Peyer's patch (tissue), 4 donors: ENCODE measurements at places on chromosomes 2 and 18. TPM values are rescaled to one million over a fixed set of nuclear protein-coding genes. Genes with fewer than 3 reads are reported as not detected.

TNFAIP6 gene
- total RNA-seq = not detected

ALKAL2 gene
- 1.6 TPM for total RNA-seq

PPIL3 gene
- total RNA-seq = 10.5 TPM

BCL2 gene
- total RNA-seq = 22.5 TPM

CRYGD gene
- total RNA-seq = not detected

ABCB11 gene
- total RNA-seq = not detected

EDAR gene
- 5.0 TPM for total RNA-seq

FAM124B gene
- 1.0 TPM for total RNA-seq

SGPP2 gene
- total RNA-seq = 10.7 TPM

FSHR gene
- not detected for total RNA-seq

C1QL2 gene
- total RNA-seq = not detected

DNA sequence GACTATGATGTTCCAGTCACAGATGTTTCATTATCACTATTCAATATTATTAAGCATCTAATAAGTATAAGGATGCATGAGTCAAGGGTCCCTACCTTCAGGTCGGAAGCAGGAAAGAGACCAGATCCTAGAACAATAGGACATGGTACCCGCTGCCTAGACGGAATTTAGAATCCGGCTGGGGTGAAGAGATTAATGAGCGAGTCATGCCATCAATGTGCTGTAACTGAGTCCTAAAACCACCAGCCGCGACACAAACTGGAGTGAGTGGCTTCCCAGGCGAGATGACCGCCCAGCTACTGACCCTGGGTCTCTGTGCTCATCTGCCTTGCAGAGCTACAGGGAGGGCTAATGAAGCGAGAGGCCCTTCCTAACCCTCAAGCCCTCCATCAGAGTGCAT is 73.6 kb downstream of the DNMT3A start:
- DNase-seq = no peak

DNA sequence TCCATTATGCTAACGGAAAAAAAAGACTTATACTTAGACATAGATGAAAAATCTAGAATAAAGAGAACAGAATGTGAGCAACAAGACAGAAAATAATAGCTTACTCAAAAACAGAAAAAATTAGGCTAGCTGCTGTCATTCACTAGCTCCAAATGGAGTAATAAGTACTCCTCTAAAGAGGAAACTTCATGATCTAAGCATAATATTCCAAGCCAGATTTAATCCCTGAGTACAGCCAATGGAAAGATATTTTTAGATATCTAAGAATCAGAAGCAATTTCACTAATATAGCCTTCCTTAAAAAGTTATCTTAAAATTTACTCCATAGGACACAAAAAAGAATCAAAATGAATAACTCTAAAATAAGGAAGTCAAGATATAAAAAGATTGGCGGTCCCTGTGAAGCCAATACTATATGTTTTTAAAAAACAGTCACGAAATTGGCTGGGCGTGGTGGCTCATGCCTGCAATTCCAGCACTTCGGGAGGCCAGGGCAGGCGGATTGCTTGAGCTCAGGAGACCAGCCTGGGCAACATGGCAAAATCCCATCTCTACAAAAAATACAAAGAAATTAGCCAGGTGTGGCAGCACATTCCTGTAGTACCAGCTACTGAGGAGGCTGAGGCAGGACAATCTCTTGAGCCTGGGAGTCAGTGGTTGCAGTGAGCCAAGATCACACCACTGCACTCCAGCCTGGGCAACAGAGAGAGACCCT is 123.2 kb upstream of the BCL2L11 start:
- DNase-seq = no peak

GRCh38 chr2:57084697-57085281 is 901.0 kb downstream of the CCDC85A start:
- DNase-seq = no peak

- DNase-seq = peak; percentile 8
Observed at GRCh38 chr2:233096006-233096405, 35.9 kb downstream of the INPP5D start.

DNA sequence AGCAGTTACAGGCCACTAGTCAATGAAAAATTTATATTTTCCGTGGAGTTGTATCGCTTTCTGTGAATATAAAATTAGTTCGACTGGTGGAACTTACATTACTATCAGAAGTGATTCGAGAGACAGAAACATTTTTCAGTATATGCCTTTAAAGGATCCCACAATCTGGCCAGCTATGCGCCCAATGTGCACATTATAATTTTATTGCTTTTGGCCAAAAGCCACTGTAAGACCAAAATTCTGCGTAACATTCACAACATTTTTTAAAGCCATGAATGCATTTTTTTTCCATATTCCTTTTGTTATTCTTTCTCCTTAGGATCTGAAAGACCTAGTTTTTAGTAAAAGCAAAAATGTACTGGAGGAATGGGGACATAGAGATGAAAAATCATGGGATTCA is 131.0 kb upstream of the CHAC2 start:
- DNase-seq = no peak

GRCh38 chr2:24739354-24740025 is 53.7 kb downstream of the PTRHD1 start:
- no peak for DNase-seq

- no peak for DNase-seq
Observed at GRCh38 chr2:207044379-207045362, 105.4 kb downstream of the CPO start.

DNA sequence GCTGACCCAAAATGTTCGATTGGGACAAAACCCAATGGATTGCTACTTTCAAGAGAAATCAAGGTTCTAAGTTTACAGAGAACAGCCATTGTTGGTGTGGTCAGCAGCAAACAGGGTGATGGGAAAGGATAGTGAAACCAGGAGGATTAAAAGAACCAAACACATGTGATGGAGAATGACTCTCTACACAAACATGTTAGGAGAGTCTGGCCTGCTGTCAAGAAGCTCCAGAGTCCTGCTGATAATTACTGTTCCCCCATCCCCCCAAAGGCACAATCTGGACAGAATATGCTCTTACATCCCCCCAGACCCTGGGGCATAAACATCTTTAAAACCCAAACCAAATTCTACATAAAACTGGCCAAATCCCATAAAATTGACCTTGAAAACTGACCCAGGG is 32.0 kb upstream of the ACYP2 start:
- DNase-seq = no peak

GRCh38 chr2:218033590-218034496 is 31.0 kb upstream of the TNS1 start:
- no peak for DNase-seq

DNA sequence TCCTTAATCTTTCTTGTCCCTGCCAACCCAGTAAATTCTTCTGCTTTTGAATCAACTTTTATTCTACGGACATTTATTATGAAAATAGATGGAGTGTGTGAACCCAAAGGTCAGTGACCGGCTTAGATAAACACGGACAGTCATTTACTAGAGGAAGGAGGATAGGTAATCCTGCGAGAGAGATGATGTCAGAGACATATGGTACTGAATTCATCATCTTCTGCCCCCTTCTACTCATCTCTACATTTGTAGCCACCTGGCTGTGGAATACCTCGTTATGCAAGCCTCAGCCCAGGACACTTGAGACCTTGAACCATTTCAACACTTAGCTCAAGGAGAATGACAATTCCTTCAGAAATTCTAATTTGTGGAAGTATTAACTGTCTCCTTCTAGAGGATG is 443.6 kb downstream of the TDRD15 start:
- DNase-seq = no peak

DNA sequence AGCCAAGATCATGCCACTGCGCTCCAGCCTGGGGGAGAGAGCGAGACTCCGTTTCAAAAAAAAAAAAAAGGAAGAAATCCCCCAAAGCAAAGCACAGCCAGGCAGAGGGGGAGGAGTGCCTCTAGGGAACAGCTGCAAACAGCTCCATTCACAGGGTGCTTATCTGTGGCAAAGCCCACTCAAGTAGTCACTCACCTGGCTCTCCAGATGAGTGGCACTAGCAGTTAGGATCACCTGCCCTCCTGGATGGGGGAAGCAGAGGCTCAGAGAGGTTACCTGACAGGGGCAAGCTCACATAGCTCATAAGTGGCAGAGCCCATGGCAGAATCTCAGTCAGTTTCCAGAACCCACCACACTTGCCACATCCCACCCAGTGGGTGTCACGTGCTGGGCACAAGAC is 30.3 kb downstream of the TFCP2L1 start:
- no peak for DNase-seq

DNA sequence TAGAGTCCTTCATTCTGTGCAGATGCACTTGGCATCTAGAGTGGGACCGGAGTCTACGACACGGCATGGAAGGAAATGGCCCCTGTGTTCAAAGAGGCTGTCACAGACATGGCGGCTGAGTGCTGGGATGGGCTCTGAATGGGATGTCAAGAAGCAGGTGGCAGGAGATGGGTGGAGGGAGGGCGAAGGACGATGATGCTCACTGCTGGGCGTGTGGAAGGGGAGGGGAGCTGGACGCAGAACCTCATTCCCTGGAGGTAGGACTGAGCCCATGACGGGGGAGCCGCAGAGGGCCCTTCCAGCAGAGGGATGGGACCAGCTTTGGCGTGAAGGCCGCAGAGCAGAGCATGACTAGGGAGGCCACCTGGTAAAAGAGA is 18.8 kb upstream of the ALPI start:
- no peak for DNase-seq

- no peak for DNase-seq
Observed at GRCh38 chr2:141411419-141411818, 719.4 kb downstream of the LRP1B start.

GRCh38 chr2:114122930-114123329 is 233.0 kb downstream of the ACTR3 start:
- DNase-seq = no peak

DNA sequence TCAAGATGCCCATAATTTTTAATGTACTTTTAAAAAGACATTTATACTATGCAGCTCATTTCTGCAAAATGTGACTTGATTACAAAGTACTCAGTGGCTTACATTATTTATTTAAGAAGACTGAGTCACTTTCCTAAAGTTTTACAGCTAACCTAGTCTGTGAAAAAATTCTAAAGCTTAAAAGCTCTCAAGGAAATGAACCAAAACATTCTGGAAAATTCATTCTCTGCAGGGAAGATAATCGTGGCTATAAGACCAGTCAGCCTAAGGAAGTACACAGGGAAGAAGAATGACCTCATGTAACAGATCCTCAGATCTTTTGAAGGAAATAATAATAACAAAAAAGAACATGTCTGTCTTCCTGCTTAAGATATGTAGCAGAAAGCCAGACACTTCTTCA is 232.1 kb upstream of the STK17B start:
- no peak for DNase-seq

DNA sequence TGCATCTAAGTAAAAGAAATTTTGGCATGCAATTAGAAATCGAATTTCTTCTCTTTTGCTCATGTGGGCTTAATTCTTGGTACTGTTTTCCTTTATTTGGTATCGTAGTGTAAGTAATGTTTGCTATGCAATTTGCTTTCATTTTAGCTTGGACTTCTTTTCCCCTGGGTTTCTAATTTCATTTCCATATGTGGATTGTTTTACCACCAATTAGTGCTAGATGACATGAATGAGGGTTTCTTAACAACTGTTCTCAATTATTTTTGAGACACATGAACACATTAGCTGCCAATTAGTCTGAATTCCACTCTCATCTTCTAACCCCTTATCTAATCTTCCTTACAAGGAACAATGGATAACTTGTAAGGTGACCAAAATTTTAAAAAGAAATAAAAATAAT is 1047.2 kb upstream of the PIK3C3 start:
- DNase-seq = no peak

- DNase-seq = no peak
Observed at GRCh38 chr2:75560768-75561565, at the start of gene EVA1A. Gene EVA1A, minus strand, starts transcription at chr2:75560939. Its CDS starts 42,799 bp downstream, at chr2:75518140.

- DNase-seq = peak; percentile 25
Observed at GRCh38 chr2:127567351-127567854, 31.9 kb downstream of the MYO7B start.

DNA sequence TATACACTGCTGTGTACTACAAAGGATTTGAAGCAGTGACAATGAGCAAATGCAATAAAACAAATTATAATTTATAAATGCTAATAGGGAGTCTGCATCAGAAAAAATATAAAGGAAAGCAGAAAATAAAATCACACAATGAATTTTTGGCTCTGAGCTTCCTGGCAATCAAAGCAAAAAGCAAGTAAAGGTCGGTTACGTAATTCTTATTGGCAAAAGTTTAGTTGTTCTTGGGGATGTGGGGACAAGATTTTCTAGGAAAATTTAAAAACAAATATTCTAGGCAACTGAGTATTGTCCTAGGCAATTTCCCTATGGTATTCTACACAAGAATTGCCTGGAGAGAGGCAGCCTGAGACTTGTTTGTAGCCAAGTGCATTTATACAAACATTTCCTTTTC is 1.8 kb downstream of the ORC2 start:
- no peak for DNase-seq

- no peak for DNase-seq
Observed at GRCh38 chr2:24836206-24836605, 43.0 kb downstream of the CENPO start.

DNA sequence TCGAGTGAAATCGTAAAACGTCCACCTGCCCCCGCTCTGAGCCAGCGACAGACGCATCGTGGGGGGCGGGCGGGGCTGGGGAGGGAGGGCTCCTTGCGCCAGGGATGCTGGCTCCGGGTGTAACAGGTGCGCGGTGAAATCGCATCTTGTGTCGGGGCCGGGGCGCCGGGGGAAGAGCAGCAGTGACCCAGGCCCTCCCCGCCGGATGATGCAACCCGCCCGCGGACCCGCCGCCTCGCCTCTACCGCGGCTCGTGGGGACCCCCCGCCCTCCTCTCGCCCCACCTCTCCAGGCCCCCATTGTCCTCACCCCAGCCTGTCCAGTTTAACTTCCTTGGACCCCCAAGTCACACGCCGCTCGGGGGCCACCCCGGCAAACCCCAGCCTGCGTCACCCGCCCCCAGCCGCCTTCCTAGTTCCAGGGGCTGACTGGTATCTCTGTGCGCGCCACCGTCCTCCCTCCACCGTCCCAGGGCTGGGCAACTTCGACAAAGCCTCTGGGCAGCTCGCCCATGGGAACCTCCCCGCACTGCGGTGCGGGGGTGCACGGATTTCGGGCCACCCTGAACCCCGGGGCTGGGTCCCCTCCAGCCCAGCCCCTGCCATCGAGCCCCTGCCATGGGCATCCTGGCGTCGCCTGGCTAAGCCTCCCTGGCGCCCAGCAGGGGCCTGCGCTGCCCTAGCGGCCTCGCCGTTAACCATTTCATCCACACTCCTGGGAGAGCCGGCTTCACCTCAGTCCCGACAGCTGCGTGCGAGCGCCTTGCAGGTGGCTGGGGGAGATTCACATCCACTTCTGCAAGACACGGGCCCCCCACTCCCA is 799 bp upstream of the KIF1A start:
- DNase-seq = no peak

DNA sequence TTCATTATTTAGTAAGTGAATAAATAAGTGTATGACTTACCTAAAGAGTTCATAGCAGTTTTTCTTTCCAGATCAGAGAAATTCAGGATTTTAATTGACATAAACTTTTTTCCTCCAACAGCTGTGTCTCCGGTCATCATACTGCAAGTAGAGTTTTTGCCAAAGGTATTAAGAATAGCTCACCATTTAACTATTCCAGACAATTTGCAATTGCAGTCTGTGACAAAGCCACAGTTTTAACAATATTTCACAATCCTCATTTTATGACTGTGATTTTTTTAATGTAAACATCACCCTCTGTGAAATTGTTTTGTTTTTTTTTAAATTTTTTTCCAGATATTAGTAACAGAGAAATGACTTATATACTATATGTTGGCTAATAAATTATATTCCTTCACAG is 199.1 kb downstream of the TRIB2 start:
- DNase-seq = no peak

GRCh38 chr2:192749611-192750200 is 555.0 kb upstream of the TMEFF2 start:
- no peak for DNase-seq

GRCh38 chr2:109591206-109591605 is 22.6 kb downstream of the SEPTIN10 start:
- DNase-seq = no peak

GRCh38 chr2:8049851-8050571 is 631.8 kb upstream of the ID2 start:
- DNase-seq = no peak
